Activated T-cell treated with anti-CD3 and anti-CD28 coated beads, Interleukin-2, amount 50 U/mL, for 72 hours (primary cell): ENCODE measurements at places on chromosomes 5 and 9.
A peak's percentile ranks its signal among the peaks of the same experiment; 100 is the strongest.

GRCh38 chr5:174397206-174397605 lies 327.2 kb upstream of the MSX2 start:
- no peak for DNase-seq

- DNase-seq, result peak; percentile 16
These were observed 293.0 kb downstream of the ZNF608 start for GRCh38 chr5:124453221-124454051.

GRCh38 chr9:20562051-20562450 lies 60.2 kb downstream of the MLLT3 start:
- no peak for DNase-seq

DNA sequence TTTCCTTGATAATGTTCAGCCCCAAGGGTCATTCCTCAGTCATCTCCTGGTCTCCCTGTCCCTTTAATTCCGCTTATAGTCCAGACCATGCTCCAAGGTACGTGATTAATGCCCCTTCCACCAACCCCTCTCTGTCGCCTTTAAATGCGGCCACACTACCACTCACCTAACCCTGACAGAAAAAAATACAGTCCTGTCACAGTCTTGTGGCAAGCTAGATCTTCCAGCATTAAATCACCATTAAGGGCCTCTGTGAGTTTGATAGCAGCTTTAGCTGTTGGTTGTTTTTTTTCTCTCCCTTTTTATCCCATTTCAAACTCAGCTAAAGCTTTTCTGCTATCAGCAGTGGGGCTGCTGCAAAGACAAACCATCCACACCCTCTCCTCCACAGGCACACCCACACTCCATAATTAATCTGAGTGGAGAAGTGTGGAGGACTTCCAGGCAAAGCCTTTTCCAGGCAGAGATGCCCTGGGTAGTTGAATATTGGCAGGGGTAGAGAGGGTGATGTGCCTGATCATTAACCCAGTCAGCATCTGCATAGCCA lies 522.7 kb upstream of the CLINT1 start:
- DNase-seq, result no peak

- no peak for DNase-seq
These were observed 26.0 kb upstream of the ARAP3 start for GRCh38 chr5:141708016-141708415.

DNA sequence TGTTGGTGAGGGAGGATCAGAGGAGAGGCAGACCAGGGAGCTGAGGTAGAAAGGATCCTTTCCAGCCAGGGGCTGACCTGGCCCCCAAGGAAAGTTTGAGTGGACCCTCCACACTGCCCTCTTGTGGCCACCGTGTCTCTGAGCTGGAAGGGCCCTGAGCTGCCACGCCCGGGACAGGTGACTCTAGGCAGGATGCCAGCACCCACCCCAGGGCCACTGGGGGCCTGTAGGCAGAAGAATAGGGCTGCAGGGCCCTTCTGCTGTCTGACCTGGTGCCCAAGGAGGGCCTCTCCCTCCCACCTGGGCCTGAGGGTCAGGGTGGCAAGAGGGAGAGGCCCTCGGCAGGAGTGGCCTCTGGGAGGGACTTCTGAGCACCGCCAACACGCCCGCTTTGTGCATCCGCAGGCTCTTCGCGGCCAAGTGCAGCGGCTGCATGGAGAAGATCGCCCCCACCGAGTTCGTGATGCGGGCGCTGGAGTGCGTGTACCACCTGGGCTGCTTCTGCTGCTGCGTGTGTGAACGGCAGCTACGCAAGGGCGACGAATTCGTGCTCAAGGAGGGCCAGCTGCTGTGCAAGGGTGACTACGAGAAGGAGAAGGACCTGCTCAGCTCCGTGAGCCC lies 76.8 kb downstream of the LMX1B start:
- DNase-seq, result peak; percentile 67

GRCh38 chr9:133428617-133429101 lies 6.5 kb downstream of the ADAMTS13 start:
- no peak for DNase-seq

DNA sequence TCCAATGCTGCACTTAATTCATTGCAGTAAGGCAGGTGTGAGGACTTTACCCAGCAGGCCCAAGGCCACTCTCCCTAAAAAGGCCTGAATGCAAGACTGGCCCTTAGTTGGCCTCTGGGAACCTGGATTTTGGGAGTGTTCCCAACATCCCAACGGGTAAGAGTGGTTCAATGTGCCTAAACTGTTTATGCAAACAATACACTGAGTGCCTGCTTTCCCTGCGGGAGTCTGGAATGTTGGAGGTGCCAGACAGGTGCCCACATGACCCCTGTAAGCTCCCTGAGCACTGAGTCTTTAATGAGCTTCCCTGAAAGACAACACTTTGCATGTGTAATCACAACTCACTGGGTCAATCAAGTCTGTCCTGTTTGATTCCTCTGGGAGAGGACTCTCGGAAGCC lies 37.4 kb downstream of the NSUN2 start:
- no peak for DNase-seq

GRCh38 chr5:33675958-33676464 lies 215.8 kb downstream of the ADAMTS12 start:
- DNase-seq, result no peak

DNA sequence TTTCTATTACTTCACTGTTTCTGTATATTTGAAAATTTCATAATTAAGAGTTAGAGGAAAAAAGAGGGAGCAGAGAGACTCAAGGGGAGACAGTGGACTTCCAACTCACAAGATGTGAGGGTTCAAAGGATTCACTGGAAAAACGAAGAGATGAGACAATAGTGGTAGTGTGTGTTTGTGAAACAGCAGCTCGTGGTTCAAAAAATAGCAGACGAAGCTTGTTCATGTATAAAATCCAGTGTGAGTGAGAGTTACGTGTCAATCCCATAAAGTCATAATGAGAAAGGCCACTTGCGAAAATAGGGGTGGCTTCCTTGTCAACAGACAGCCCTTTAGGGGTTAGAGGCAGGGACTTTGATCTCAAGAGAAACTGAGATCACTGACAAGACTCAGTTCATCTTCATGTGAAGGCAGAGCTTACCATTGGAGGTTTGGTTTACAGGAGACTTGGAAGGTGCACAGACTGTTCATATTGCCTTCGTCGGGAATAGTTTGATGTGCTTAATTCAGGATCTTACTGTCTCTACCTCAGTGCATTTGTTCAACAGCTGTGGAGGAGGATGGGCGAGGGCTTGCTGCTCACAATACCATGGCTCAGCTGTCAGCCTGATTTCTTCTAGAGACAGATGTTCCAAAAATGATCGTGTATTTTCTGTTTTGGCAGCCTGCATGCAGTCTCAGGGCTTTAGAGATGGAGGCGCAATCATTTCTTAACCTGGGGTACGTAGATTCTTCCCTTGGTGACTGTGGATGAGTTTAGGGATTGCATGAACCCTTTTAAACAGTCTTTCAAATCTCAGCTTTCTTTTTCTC lies 105.7 kb upstream of the KLF9 start:
- DNase-seq, result peak; percentile 40

DNA sequence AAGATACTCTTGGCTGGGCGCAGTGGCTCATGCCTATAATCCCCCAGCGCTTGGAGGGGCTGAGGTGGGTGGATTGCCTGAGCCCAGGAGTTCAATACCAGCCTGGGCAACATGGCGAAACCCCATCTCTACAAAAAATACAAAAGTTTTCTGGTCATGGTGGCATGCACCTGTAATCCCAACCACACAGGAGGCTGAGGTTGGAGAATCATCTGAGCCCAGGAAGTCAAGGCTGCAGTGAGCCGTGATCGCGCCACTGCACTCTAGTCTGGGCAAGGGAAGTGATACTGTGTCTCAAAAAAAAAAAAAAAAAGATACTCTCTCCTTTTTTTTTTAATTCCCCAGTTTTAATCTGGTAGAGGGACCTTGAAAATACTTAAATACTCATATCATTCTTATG lies 15.0 kb downstream of the ANKRD33B start:
- DNase-seq, result no peak

- no peak for DNase-seq
These were observed 350.2 kb downstream of the KIAA0825 start for GRCh38 chr5:94268226-94268625.

GRCh38 chr5:134586866-134587524 lies 45.6 kb downstream of the SAR1B start:
- DNase-seq, result peak; percentile 92

- DNase-seq, result no peak
These were observed 43.7 kb downstream of the CDH6 start for GRCh38 chr5:31237174-31237573.

- no peak for DNase-seq
These were observed 119.0 kb downstream of the TRIM32 start for GRCh38 chr9:116806075-116806474.

GRCh38 chr5:146340260-146341081 lies 1.8 kb downstream of the POU4F3 start:
- peak; percentile 48 for DNase-seq

DNA sequence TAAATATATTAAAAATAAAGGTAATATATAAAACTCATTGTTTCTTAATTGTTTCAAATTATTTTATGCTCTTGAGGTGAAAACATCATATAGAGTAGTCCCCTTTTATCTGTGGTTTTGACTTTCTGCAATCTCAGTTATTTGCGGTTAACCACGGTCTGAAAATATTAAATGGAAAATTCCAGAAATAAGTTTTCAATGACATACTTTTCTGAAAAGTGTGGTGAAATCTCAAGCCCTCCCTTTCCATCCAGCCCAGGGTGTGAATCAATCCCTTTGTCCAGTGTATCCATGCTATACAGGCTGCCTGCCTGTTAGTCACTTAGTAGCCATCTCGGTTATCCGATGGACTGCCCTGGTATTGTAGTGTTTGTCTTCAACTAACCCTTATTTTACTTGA lies 546.7 kb upstream of the DMAC1 start:
- DNase-seq, result no peak

DNA sequence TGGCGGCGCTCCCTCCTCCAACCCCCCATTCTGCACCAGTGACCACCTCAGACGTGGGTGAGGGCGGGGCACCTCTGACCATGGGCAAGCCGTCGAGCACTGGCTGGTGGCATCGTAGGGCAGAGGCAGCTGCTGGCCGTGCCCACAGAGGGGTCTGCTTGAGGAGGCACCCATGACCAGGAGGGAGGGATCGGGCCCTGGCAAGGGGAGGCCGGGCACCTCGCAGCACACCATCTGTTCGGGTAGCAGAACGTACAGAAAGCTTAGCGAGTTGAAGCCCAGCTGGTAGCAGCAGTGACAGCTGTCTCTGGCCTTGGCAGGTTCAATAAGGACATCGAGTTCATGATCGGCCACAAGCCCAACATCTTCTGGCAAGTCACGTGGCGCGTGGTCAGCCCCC lies 4.3 kb upstream of the SLC6A18 start:
- DNase-seq, result no peak

DNA sequence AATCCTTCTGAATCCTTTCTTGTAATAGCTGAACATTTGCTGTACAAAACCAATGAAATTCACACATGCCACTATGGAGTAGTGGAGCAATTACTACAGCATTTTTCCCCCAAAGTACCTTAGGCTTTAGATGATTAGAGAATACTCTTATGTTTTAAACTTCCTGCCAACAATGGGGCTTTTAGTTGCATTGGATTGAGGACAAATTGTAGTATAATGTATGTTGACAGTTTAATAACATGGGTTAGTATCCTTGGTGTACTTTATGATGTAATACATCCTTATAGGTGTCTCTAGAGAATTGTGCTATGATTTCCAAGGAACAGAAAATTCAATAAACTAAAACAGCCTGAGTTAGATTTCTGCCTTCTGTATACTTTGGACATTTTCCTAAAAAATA lies 422.7 kb upstream of the GRAMD2B start:
- no peak for DNase-seq

DNA sequence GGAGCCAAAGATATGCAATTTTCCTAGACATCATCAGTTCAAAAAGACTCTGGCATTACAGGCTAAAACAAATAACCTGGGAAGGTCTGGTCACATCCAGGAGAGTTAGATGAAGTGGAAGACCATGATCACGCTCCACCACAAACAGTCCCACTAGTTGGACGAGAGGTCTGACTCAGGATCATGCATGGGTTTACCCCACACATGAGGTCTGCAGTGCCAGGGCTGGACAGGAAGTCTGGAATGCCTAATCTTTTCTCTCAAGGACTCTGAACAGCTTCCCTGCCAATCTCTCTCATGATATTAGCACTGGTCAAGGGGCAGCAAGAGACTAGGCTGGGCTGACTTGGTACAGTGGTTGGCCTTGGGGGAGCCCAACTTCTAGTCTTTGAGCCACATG lies 7.1 kb downstream of the PRUNE2 start:
- no peak for DNase-seq

DNA sequence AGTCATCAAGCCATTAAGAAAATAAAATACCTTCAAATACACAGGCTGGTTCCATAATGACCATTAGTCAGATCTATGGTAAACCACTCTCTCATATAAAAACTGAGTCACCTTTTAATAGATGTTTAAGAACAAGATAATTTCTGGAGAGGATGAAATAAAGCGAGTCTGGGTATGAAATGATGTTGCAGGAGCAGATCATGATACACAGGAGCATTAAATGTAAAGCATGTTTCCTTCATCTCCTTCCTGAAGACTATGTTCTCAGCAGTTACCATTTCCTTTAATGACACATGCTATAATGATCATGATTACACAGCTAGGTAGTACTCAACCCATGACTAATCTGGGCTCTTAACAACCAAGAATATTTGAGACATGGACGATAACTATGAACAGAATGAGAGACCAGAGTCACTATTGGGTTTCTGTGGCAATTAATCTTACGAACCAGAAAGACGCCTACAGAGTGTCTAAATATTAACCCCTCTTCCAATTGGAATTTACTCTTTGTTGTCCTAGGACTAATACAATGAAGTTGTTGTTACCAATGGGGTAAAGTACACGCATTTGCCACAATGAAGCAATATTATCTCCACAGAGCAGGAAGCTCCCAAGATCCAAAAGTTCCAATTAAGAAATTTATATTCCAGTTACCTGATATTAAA lies 105.6 kb downstream of the NR6A1 start:
- DNase-seq, result no peak

GRCh38 chr5:172479034-172479783 lies 24.9 kb upstream of the SH3PXD2B start:
- DNase-seq, result peak; percentile 68

- no peak for DNase-seq
These were observed 102.8 kb downstream of the GTF3C4 start for GRCh38 chr9:132773093-132773492.

DNA sequence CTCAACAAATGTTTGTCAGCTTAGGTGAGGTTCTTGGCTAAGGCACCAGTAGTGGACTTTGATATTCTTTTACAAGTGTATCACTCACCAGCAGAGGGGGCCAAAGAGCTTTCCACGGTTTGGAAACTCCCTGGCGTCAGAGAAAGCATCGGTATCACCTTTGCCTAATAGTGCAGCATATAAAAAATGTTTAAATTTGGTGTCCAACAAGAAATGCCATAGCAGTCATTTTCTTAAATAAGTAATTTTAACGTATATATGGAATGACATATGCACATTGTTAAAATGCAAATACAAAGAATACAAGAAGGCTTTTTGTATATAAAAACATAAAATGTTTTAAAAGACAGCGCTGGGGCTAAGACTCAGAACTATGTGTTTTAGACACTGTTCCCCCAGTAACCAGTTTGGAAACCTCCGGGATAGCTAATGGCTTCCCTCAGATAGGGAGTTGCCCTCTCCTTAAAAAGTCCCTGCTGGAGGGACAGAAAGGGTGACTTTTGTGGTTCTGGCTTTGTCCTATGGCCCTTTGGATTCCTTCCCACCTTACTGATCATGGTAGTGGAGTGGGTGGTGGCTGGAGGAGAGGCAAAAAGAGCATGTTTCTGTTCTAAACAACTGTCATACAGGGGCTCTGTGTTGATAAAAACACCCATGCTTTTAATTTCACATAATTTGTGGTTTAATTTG lies 124.6 kb downstream of the GPBP1 start:
- peak; percentile 87 for DNase-seq

- no peak for DNase-seq
These were observed 488.7 kb upstream of the COX7C start for GRCh38 chr5:86129009-86129408.

- no peak for DNase-seq
These were observed 14.5 kb downstream of the PALM2AKAP2 start for GRCh38 chr9:109794361-109795012.
